ENCODE measurements at places on chromosomes 16 and 17.

- no peak for DNase-seq
These were observed 84.7 kb downstream of the RBBP6 start for GRCh38 chr16:24624102-24624501.

DNA sequence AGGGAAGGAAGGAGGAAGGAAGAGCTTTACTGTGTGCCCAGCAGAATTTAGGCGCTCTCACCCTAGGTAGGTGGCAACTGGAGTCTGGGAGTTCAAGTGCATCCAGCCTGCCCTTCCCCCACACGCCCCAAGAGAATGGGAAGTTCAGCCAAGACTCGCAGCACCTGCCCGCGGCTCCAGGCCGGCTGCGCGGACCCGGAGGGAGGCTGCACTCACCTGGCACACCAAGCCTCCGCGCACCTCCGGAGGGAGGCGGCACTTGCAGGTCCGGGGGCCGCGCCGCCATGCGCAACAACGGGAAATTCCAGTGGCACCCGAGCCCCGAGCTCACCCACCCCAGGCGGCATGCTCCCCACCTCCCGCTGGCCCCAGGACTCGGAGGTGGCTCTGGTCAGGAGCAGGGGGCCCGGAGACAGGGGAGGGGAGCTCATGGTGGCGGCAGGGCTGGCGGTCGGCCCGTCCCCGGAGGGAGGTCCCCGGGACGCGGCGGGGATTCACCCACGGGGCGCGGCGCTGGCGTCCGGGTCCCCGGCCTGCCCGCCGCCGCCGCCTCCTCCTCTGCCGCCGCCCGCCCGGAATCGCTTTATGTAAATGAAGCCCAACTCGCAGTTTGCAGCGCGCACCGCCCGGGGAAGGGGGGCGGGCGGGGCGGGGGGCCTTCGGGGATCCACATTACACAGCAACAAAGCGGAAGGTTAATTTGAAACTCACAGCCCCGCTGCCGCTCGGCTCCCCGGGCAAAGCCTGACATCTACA, at the start of gene ZFHX3:
Gene ZFHX3 (minus strand): TSS at position 593 of the 756 bp plus-strand sequence. CDS start 87,983 bp downstream, outside the sequence.
- DNase-seq, result peak; percentile 54

GRCh38 chr17:58373923-58374322, 21.9 kb upstream of the SUPT4H1 start:
- no peak for DNase-seq

GRCh38 chr17:66904760-66905624, 59.5 kb upstream of the CACNG4 start:
- peak; percentile 43 for DNase-seq

DNA sequence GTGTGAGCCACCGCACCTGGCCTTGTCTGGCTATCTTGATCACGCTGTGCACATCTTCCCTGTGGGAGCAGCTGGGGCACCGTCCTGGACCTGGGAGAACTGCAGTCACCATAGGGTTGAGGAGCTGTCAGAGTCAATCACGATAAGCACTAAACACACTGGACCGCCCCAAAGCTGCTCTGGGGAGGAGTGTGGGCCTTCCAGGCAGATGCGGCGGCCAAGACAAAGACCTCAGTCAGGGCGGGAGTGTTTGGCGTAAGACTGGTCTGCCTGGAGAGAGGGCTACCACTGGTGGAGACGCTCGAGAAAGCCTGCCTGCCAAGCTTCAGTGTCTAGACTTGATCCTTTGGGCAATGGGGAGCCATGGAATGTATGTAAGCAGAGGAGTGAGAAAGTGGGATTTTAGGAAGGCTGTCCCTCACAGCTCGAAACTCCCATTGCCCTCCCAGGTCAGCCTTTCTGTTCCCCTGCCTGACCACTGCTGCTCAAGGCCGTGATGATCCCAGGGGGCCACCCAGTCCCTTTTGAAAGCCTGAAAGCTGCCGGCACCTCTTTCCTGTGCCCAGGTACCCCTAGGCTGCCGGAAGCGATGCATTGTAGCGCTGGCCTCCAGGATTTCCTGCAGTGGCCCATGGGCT, 29.3 kb upstream of the CIBAR2 start:
- DNase-seq, result no peak

DNA sequence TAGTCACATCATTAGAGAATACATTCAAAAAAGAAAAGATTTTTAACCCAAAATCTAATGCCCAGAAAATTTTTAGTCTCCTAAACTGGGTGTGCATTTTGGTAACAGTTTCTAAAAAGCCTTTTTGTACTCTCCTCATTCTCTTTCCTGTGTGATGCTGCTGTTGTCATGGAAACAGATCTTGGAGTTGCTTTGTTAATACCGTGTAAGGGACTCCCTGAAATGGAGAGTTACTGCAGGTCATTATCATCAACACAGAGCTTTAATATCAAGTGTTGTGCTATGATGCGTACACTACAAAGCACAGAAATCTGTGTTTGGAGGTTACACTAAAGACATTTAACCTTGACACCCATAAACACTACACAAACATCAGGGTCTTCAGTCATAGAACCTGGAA, 216.3 kb downstream of the PRKCA start:
- no peak for DNase-seq

- no peak for DNase-seq
These were observed 1151.9 kb upstream of the GOT2 start for GRCh38 chr16:59886021-59886420.

DNA sequence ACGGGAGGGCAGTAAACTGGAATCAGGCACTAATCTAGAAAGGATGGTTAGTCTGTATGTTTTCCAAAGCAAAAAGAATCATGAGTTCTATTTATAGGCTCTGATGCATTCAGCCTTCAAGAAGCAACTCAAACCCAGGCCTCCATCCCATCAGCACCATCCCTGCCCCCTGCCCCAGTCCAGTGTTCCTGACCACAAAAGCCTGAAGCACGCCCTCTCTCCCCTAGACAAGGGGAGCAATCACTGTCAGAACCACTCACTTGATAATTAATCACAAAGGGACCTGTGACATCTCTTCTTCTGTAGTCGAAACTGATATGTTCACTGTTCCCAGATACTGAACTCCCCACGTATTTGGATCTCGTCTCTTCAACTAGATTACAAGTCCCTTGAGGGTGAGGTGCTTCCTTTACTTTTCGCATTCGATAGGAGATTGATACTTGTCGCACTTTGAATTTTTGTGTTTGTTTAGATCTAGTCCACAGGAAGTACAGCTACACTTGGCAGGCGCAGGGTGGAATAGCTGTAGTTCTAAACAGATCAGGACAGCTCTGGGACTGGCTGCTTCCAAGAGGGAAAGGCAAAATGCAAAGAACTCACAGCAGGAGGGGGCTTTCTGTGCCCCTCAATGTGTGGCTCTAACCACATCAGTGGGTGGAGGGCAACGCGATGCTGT, 36.4 kb upstream of the CCDC182 start:
- no peak for DNase-seq

GRCh38 chr17:50064253-50065001, 8.5 kb downstream of the ITGA3 start:
- DNase-seq, result peak; percentile 99

- no peak for DNase-seq
These were observed 4.1 kb downstream of the MAP2K3 start for GRCh38 chr17:21288571-21289017.

GRCh38 chr17:43757171-43757660, 1.4 kb downstream of the SOST start:
- no peak for DNase-seq

- no peak for DNase-seq
These were observed 19.7 kb downstream of the IL34 start for GRCh38 chr16:70665806-70666735.

GRCh38 chr17:69405096-69405495, 9.4 kb upstream of the MAP2K6 start:
- DNase-seq, result no peak

DNA sequence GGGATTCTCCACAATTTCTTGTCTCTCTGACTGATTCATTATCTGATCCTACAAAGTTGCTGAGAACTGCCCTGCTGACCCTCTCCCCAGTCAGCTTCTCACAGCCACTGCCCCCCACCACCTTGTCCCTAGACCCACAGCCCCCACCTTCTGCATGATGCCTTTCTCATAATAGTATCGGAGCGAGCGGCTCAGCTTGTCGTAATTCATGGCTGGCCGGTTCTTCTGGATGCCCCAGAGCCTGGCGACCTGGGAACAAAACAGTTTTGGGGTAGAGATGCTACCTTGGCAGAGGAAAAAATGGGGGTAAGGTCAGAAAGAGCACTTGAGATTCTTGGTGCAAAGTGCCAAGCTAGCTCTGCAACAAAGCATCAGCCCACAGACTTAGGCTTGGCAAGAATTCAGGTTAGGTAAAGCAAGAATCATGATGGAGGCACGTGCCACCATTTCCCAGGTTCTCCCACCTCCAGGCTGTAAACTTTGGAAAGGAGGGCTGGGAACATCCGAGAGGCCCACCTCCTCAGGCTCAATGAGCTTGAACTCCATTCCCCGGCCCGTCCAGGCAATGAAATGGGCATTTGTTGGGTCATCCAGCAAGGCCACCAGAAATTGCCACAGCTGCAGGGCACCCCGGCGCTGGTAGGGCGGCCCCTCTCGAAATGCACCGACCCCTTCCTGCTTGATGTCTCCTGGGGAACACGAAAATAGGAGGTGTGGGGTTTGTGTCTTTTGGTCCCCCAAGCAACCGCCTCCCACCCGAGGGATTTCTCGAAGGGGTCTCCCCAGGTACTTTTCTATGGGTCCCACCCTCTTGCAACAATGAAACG, 16.9 kb downstream of the ETV4 start:
- DNase-seq, result no peak

GRCh38 chr17:79737046-79737921, 6.5 kb downstream of the ENPP7 start:
- no peak for DNase-seq

DNA sequence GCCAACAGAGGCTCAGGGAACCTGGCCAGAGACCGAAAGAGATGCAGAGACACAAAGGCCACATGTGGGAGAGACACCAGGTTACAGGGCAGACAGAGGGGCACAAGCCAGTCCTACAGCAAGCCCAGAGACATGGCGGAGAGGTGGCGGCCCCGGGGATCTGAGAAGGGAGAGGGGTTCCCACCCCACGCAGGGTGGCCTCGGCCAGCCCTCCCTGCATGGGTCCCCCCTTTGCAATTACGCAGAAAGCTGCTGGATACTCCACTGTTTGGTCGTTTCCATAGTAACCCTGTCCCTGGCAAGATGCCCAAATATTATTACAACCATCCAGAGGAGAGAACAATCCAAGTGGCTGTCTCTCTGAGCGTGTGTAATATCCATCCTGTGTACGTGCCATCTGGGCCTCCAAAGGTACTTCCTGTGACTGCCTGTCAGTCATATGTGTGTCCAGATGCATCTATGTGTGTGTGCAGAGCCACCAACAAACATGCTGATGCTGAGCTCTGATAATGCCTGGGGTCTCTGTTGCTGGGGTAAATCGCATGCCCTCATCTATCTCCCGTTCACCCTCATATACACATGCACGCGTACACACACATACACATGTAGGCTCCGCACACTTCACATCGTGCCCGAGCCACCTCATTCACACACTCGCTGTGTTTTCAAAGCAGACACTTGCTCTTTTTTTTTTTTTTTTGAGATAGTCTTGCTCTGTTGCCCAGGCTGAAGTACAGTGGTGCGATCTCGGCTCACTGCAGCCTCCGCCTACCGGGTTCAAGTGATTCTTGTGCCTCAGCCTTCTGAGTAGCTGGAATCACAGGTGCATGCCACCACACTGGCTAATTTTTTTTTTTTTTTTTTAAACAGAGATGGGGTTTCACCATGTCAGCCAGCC, 5.5 kb downstream of the PCGF2 start:
- DNase-seq, result peak; percentile 32

GRCh38 chr17:2151358-2152033, 96.6 kb downstream of the HIC1 start:
- no peak for DNase-seq

- no peak for DNase-seq
These were observed 25.1 kb downstream of the KSR1 start for GRCh38 chr17:27481327-27481726.

GRCh38 chr16:78034530-78034929, 12.2 kb downstream of the CLEC3A start:
- no peak for DNase-seq

- no peak for DNase-seq
These were observed 180.3 kb downstream of the MRTFB start for GRCh38 chr16:14251419-14251818.

DNA sequence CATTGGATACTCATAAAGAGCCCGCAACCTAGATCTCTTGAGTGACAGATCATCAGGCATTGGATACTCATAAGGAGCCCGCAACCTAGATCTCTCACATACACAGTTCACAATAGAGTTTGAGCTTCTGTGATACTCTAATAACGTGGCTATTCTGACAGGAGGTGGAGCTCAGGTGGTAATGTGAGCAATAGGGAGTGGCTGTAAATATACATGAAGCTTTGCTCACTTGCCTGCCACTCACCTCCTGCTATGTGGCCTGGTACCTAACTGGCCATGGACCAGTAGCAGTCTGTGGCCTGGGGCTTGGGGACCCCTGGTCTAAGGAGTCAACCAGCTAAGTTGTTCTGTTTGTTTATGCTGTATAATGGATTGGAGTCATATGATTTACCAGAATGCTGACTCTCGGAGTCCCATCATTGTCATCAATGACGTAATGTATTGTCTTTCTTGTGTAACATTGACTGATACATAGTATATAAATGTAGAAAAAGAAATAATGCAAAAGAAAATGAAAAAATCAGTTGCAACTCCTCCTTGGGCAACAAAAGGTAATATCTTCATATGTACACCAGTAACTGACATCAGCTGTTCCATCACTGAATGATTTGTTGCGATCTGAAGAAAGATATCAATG, 17.5 kb downstream of the ABCA9 start:
- no peak for DNase-seq

DNA sequence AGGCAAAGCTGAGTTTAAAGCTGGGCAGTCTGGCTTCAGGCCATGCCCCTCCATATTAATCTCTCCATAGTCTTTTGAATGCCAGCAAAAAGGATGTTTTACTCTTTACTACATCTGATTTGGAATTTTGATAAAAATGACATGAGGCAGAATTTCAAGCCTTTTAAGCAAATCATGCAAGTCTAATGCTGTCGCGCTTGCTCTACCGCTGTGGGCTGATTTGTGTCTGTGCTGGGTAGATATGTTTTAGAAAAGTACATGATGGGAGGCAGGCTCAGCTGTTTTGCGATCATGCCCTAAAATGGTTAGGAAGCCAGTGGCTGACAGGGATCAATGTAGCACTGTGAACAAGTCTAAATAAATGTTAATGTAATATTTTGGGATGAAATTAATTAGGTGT, 311.9 kb downstream of the CA10 start:
- no peak for DNase-seq

DNA sequence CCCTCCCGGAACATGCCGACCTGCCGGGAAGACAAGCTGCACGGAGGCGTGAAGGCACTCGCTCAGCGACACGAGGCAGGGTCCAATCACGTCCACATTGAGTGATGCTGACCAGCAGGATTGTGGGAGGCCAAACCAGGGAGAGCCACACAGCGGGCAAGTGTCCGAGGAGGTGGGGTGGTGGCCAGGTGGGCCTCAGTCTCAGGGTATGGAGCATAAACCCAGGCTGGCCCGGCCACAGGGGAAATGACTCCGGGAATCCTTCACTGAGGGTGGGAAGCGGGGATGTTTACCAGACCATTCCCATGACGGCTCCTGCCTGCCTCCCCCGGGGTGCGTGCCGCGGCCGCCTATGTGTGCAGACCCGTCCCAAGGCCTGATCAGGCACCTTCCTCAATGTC, 62.5 kb downstream of the RPH3AL start:
- DNase-seq, result no peak

Measured in HCEC 1CT (cell line).